HT1080 (cell line): ENCODE measurements at places on chromosomes 1 and 21. TPM values are rescaled to one million over a fixed set of nuclear protein-coding genes. Genes with fewer than 3 reads are reported as not detected.

DNA sequence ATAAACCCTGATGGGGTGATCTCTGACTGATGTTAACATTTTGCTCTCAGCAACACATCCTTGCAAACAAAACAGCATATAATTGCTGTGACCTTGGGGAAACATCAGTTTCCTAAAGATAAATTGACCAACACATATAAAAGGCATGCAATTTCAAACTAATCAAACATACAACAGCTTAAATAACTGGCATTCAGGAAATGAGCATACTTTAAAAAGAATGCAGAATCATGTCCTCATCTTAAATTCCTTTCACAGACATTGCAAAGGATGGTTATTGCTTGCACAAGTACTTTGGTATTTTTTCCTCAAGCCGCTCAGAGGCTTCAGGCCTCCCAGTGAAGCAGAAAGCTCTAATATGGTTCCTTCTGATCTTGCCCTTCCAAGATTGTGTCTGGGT, 53.4 kb upstream of the RGS18 start:
- DNase-seq, result peak; percentile 42

Gene LCE1F
- not detected in 2 replicates for total RNA-seq

GRCh38 chr1:178961331-178961730, 64.4 kb upstream of the FAM20B start:
- no peak for DNase-seq

GRCh38 chr1:36831186-36831810, 203.0 kb downstream of the GRIK3 start:
- no peak for DNase-seq

DNA sequence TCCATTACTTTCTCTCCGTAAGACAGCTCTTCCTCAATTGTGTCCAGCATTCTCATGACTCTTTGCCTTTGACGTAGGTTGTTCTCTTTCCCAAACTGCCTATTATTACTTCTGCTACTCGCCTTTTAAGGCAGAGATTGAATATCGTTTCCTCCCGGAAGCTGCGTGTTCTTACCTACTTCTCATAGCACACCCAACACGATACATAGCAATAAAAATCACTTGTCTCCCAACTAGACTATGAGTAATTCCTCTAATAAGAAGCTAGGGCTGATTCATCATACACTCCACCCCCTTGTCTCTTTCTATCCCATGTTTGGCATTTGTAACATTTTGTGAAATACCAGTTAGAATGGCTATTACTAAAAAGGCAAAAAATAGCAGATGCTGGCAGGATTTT, 55.8 kb upstream of the SGIP1 start:
- peak; percentile 72 for DNase-seq

DNA sequence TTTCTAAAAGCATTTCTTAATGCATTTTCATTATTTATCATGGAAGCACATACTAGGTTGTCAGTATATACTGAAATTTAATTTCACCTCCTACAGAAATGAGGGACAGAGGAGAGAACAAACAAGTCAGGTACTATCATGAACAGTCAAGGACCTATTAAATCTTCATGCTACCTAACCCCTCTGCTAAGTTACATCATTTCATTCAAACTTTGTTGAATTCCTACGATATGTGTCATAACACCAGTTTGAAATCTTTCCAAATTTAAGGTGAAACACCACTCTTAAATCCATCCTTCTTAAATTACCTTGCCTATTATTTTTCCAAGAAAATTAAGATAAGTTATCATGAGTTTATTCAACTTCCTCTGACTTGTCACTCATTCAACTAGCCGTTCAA, 78.9 kb downstream of the DENND1B start:
- peak; percentile 47 for DNase-seq

DNA sequence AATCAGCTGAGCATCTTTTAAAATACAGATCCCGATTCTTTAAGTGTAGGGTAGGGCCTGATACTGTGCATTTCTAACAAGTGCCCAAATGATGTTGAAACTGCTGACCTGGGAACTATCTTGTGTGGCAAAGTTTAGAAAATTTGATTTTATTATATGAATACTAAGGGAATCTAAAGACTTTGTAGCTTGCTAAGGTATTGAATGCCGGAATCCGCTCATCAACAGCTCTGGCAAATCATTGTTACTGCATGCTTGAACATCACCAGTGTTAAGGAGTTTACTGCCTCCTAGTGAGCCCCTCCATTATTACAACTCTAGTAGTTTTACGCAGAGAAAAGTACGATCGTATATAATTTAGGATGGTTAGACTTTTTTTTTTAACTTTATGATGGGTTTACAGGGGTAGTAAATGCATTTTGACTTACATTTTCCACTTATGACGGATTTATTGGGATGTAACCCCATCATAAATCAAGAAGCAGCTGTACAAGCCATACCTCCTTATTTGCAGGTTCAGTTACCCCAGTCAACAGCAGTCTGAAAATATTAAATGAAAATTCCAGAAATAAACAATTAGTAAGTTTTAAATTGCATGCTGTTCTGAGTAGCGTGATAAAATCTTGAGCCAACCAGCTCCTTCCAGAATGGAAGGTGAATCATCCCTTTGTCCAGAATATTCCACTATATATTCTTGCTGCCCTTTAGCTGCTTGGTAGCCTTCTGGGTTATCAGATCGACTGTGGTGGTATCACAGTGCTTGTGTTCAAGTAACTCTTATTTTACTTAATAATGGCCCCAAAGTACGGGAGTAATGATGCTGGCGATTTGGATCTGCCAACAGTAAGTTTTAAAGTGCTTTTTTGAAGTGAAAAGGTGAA, 892 bp downstream of the TYW3 start:
- peak; percentile 69 for DNase-seq

Gene UBL4B
- not detected in 2 replicates for total RNA-seq

Gene ASCL5
- total RNA-seq, result not detected in 2 replicates

DNA sequence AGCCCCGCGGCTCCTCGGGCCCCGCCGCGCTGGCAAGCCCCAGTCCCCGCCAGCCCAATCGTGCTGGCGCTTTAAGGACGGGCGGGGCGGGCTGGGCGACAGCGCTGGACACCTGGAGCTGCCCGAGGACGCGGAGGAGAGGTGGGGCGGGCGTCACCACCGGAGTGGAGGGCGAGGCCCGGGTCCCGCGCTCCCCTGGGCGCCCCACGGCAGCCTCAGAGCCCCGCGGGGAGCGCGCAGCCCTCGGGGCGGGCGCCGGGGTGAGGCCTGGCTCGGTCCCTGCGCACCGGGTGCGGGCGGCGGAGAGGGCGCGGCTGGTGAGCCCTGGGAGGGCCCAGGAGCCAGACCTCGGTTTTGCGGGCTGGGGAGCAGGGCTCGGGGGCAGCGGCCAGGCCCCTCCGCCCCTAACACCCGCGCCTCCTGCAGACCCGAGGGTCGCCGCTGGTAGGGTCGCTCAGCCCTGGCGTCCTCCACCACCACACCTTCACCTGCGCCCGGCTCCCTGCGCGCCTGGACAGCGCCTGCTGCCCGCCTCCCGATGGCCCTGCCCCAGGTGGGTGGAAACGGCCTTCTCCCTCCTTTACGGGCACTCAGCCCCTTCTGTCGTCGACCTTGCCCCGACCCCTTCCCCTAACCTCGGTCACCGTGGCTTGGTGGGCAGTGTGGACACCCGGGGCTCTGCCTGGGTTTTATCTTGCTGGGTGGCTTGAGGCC, at the start of gene TMEM61:
TSS of gene TMEM61 (plus strand) at position 101 of the 714 bp plus-strand sequence. CDS start at position 539, 438 bp downstream.
- no peak for DNase-seq

GRCh38 chr1:80827666-80828065, 973.1 kb upstream of the ADGRL2 start:
- DNase-seq, result no peak

Gene CCDC17
- total RNA-seq, result 0.56 and 0.94 TPM in 2 replicates

DNA sequence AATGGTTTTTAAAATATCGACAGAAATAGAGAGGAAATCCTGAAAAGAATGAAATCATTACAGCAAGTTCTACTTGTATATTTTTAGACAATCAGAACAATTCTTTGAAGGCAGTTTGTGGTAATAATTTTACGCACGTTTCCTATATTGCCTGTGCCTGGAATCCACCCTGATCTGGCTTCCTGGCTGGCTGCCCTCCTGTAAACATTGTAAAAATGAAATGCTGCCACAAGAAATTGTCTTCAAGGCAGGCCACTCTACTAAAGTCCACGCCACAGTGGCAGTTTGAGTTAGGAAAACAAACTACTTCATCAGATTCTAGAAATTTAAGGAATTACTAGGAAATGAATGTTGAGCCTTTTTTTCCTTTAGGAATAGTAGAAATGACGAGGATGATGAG, 454.5 kb upstream of the NR5A2 start:
- DNase-seq, result no peak

Gene RIPK4
- total RNA-seq, result 0.20 and 0.31 TPM in 2 replicates

GRCh38 chr1:25643929-25644328, 27.3 kb downstream of the MAN1C1 start:
- no peak for DNase-seq

- DNase-seq, result peak; percentile 59
These were observed 76.6 kb downstream of the DMRTB1 start for GRCh38 chr1:53535846-53536245.

Gene KCNJ9
- total RNA-seq, result not detected in 2 replicates

Gene VWA1
- 0.05 and 0.23 TPM in 2 replicates for total RNA-seq

Gene HPDL
- total RNA-seq, result not detected in 2 replicates

DNA sequence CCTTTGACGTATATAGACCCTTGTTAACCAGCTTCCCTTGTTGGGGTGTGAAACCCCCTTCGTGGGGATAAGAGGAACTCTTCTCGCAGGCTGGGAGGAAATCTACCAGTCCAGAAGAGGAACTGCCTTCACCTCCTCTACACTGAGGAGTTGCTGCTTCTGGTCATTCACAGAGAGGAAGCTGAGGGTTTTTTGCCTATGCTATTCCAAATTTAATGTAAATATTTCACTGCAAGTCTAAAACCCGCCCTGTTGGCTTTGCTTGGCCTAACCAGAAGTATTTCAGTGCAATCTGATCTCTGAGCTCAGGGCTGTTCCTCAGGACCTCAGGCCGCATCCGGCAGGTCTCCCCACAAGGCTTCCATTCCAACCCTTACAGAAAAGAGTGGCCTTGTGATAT, 150.1 kb downstream of the HIVEP3 start:
- no peak for DNase-seq

Gene ADORA1
- total RNA-seq, result 3.8 and 6.2 TPM in 2 replicates

Gene PCNX2
- total RNA-seq, result 10.5 and 15.3 TPM in 2 replicates

- peak; percentile 66 for DNase-seq
These were observed 6.1 kb downstream of the SKI start for GRCh38 chr1:2233997-2234761.
